ENCODE measurements at places on chromosomes 6 and 20. TPM values are rescaled to one million over a fixed set of nuclear protein-coding genes. Genes with fewer than 3 reads are reported as not detected.

DNA sequence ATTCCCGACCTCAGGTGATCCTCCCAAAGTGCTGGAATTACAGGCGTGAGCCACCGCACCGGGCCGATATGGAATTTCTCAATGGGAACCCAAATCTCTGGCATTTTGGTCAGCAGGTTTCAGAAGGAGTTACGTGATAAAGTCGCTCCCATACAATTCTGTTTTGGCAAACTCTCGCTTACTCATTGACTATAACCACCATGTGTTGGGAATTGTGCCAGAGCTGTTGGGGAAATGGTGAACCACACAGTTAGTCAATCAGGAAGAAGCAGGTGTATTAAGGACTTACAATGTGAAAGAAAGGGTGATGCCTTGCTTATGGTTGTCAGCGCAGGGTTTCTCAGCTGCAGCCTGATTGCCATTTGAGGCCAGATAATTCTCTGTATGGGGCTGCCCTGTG lies 410.5 kb downstream of the QKI start:
- DNase-seq = no peak
- no peaks in the 10 kb centered on the region for H3K36me3 ChIP-seq
- H3K4me3 ChIP-seq = no peak overlapping the region
- peaks cover 6% of the 10 kb centered on the region for H3K27me3 ChIP-seq

GRCh38 chr6:147578159-147578558 lies 69.7 kb downstream of the SAMD5 start:
- DNase-seq = no peak
- no peaks in the 10 kb centered on the region for H3K4me1 ChIP-seq
- H3K36me3 ChIP-seq = no peaks in the 10 kb centered on the region

DNA sequence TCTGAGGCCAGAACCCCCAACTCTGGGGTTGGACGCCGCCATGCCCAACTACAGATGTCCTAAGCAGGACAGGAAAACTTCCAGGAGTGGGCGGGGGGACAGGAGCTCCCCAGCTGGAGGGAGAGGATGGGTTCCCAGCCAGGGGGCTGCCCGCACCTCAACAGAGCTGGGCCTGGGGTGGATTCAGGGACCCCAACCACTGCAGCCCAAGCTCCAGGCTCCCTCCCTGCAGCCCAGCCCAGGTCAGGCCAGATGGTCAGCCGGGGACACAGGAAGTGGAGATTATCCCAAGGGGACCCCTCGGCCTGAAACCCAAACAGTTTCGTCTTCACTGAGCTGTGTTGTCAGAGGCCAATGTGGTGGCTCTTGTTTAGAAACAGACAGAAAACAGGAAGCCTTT lies 9.4 kb downstream of the LAMA5 start:
- DNase-seq = no peak
- H3K27me3 ChIP-seq = no peaks in the 10 kb centered on the region

POM121L2 gene
- not detected for total RNA-seq

ATAT1 gene
- total RNA-seq = 10.3 TPM
